A549 treated with CpdA at 1 μM for 4 hours (cell line): ENCODE measurements at places on chromosomes 4 and X. TPM values are rescaled to one million over a fixed set of nuclear protein-coding genes. Genes with fewer than 3 reads are reported as not detected.

Gene CXCL6
- not detected in 5 replicates for total RNA-seq

Gene CLDN2
- 7.9 to 10.0 TPM (median 8.7 TPM) in 5 replicates for total RNA-seq

Gene LPAR4
- total RNA-seq = not detected in 5 replicates

Gene AVPR2
- total RNA-seq = 0.07 to 0.12 TPM in 2 of 5 replicates, not detected in the others

Gene NDP
- total RNA-seq = not detected in 5 replicates
